ENCODE measurements at places on chromosomes 1 and 21.

DNA sequence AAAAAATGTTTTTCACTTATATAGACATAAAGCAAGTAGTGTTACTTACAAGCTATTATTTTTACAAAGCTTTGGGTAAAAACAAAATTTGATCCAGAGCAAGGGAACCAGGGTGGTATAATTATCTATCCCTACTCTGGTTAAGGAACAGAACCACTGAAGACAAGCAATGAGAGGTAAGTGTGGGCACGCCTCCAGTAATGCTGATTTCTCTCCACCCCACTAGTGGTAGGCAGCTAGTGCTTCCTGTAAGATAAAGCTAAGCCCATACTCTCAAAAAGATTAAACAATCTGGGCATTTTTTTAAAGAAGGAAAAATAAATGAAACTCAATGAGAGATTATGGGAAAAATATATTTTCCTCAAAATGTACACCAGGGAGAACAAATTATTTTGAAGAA is 22.1 kb downstream of the TFB2M start:
- DNase-seq: no peak

DNA sequence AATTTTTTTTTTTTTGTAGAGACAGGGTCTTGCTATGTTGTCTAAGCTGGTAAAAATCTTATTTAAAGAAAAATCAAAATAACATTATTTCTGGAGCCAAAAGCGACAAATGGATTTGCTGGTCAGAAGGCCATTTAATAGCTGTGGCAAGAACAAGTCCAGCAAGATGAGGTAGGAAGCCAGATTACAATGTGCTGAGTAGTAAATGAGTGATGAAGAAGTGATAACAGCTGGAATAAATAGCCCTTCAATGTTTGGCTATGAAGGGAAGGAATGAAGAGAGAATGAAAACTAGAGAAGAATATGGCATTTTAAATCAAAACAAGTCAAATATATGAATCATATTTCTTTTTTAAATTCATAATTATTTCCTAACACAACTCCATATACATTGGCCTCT is 34.5 kb downstream of the SYDE2 start:
- no peak for DNase-seq

DNA sequence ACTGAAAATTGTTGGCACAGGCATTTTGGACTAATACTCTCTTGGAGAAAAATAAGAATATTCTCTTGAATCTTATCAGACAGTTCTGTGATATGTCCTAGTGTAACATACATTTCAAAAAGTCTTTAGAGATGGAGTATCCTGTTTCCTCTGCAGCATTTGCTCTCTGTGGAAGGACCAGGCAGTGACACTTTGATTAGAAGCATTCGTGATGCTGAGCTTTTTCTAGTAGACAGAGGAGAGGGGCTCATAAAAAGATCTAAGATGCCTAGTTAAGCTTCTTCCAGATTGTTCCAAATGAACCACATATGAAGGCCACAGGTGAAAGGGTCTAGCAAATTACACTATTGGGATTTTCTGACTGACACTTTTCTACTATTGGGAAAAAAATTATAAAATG is 120.3 kb downstream of the C1orf21 start:
- DNase-seq: no peak

- no peak for DNase-seq
Observed at GRCh38 chr1:35037206-35037605, 5.5 kb upstream of the ZMYM6 start.

GRCh38 chr21:35138665-35139381 is 89.7 kb upstream of the RUNX1 start:
- no peak for DNase-seq

DNA sequence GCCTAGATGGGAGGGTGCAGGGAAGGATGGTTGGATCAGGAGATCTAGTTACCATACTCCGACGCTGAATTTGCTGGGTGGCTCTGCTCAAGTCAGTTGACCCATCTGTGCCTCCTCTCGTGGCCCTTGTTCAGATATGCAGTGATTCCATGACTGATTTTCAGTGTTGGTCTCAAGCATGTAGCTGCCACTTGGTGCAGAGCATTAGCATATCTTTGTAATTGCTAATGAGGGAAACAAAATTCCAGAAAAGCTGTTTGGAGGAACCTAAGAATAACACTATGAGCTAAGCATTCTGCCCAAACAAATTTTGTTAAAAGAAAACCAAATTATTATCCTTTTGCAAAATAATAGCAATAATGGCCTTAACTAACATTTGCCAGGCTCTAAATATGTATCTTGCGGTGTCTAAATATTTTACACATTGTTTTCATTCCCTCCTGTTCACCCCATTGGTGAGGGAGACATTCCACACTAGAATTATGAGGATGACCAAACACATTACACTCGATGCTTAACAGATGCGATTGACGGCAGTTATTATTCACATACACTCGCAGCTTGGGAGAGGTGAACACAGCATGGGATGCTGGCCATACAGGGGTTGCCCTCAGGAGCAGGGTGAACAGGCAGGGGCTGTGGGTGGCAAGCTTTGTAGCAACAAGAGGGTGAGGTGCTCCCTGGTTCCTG is 69.1 kb downstream of the KCNJ15 start:
- peak; percentile 8 for DNase-seq

DNA sequence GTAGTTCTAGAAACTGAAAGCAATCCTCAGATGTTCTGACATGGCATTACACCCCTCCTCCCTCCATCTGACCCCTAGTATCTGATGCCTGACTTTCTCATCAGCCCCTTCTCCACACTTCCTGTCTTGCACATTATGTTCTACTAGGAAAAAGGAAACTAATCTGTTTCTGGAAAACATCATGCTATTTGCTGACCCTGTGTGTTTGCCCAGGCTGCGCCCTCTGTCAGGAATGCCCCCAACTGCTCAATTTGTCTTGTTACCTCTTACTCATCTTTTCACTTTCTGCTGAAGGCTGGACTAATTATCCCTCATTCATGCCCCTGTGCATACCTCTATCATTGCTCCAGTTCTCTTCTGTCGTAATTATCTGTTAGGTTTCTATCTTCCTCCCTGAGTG is 37.5 kb upstream of the DAB1 start:
- DNase-seq: no peak

DNA sequence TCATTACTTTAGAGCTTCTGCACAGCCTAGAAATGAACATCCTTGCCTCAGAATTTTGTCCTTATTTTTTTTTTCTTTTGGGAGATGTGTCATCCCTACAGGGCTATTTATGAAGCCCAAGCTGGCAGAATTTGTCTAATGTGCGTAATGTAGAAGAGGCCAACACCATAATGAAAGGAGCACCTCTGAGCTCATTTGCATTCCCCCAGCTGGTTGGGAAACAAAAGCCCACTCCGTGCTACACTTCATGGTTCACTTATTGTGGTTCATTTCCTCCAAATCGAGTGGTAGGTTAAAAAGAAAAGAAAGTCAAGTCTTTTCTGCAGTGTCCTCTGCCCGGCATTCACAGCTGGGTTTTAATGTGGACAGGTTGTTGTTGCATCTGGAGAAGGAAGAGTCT is 73.5 kb downstream of the KAZN start:
- DNase-seq: no peak

DNA sequence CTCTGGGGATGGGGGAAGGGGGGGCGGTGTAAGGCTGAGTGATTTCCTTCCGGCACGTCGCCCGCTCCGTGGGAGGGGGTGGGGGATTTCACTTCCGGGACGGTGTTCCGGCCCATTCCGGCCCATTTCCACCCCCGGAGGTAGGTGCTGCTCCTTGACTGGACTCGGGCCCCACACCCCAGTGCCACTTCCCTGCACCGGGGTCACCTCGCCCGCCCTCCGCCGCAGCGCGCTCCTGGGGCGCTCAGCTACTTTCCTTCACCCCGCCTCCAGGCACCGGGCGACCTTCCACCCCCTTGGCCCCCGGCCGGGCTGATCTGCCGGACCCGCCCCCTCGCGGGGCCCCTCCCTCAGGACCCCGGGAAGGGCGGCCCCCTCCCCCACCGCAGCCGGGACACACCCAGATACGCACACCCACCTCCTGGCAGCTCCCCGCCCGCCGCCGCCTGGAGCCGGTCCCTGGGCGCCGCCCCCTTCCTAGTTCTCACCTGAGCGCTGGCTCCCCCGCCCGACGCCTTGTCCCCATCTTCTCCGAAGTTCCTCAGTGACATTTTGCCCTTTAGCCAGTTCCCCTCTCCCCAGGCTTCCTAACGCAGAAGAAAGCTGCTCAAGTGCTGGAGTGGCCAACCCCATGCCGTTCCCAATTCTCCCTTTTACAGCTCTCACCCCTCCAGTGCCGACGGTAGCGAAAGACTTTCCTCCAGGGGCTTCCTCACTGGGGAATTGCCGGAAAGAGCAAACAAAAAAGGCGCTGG is at the start of gene ZBTB37:
Gene ZBTB37 (plus strand): TSS at position 115 of the 755 bp plus-strand sequence. CDS start 1,846 bp downstream, outside the sequence.
- peak; percentile 93 for DNase-seq

DNA sequence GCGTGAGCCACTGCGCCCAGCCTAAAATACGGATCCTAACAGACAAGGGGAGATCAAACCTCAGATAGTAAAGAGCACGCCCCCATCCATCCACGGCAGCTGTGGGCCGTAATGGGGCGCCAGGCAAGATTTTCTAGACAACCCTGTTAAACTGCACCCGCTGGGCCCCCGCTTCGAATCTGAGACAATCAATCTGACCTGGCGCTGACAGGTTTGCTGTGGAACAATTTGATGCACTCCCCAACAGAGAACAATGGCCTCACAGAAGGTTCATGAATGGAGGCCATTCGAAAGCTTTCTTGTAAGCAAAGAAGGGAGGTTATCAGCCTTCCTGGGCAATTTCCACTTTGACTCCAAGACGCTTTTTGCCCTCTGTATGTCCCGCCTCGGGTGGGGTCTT is 30.5 kb downstream of the CLSTN1 start:
- no peak for DNase-seq

DNA sequence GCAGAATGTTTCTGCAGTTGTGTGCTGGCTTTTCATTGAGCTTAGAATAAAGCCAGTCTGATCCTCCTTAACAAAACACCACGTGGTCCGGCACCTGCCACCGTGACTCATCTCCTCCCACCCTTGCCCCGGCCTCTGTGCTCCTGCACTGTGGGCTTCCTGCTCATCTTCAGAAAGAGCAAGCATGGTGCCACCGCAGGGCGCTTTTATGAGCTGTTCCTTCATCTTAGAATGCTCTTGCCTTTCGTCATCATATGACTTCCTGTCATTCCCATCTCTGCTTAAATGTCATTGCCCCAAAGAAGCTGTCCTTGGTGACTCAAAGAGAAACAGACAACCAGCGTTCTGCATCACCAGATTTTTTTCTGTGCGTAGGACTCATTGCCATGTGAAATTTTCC is 117.8 kb downstream of the HHAT start:
- DNase-seq: no peak

DNA sequence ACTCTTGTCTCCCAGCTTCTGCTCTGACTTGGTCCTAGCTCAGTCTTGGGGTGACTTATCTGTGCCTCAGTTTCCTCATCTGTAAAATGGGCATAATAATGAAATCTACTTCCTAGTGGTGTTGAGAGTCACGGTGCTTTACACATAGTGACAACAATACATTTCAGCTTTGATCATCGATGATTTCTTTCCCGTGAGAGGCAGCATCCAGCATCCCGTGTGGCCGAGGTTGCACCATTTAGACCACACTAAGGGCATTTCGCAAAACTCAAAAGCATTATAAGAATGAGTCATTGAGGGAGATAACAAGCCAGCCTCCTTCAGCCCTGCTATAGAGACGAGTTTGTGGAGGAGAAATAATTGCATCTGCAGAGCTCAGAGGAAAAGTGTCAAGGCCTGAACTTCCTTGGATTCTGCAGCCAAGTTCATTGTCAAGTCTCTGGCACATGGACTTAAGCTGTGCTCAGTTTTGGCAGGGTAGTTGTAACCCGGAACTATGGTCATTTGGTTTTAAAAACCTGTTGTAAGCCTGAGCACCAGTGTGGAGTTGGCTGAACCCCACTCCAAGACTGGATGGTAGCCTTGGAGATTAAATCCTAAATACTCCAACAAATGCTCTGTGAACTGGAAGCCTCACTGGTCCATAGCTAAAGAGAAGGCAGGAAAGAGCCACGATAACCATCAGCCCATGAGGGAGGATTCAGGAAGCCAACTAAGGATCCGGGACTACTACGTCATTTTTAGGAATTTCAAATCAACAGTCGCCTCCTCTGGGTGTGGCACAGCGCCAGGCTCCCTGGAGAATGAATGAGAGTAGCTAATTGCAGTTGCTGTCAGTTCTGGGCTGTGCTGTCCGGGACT is 64.2 kb downstream of the TCP10L start:
- peak; percentile 84 for DNase-seq

DNA sequence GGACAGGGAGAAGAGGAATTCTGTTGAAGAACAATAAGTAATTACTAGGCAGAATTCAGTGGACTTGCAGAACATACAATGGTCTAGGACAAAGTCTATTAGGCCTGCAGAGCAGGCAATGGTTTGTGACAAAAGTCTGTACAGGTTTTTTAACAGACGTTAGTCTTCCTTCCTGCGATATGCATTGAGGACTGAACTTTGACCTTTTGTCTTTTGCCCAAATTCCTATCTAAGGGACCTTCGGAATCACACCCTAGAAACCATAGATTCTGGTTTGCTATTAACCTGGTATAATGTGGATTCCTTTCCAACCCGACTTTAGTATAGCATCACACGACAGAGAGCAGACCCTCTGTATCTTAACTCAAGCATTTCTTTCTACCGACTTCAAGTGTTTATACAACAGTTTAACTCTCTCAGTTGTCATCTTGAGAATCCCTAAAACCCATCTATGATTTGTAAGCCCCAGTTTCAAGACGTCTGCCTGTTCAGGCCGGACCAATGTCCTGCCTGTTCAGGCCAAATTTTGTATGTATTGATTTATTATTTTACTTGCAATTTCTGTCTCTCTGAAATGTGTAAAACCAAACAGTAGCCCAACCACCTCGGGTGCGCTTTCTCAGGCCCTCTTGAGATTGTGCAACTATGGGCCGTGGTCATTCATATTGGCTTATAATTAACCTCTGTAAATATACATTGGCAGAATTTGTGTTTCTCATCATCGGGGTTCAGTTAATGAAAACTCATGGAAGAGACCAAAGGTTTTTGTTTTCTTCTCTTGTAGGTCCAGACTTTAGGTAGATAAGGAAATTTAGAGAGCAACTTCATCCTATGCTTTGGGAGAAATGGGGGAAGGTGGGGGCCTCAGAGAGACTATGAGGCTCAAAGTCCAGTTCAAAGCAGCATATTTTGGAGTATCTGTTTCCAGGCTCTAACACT is 76.9 kb upstream of the TNFSF18 start:
- DNase-seq: no peak

DNA sequence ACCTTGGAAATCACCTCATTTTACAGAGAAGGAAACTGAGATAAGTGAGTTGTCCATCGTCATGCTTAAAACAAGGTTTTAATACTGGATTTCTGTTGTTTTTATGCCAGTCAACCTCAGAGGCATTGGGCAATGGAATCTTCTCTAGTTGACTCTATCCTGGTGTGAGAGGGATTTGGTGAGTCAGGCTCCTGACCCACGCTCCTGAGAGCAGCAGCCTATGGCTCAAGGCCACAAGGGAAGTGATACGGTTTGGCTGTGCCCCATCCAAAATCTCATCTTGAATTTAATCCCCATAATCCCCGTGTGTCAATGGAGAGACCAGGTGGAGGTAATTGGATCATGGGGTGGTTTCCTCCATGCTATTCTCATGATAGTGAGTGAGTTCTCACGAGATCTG is 90.1 kb downstream of the TLR5 start:
- no peak for DNase-seq

DNA sequence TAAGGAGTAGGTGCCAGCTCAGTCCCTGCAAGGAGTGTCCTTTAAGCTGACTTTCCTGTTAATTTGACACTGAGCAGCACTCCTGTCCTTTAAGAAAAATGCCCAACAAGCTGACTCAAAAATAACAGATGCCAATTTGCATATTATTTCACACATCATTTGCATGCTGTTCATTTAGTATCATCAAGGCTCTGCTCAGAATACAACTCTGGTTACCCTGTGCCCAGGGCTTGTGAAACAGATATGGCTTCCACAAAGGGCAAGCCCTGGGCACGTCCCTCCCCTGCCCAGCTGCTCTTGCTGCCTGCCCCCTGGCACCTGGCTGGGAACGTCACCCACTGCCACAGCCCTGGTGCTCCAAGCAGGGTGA is 10.3 kb downstream of the KCNN3 start:
- DNase-seq: peak; percentile 44

Data from femur (tissue), 1 donor.